ENCODE measurements at places on chromosomes 5 and 9. TPM values are rescaled to one million over a fixed set of nuclear protein-coding genes. Genes with fewer than 3 reads are reported as not detected.

- H3K4me3 ChIP-seq = no peak overlapping the region
- H3K36me3 ChIP-seq = no peaks in the 10 kb centered on the region
- no peak overlapping the region for H3K27ac ChIP-seq
- H3K27me3 ChIP-seq = no peaks in the 10 kb centered on the region
- no peaks in the 10 kb centered on the region for H3K4me1 ChIP-seq
- no peak for DNase-seq
These were observed 802.4 kb upstream of the ACO1 start for GRCh38 chr9:31582071-31582470.

Gene TAF1L
- total RNA-seq = not detected

DNA sequence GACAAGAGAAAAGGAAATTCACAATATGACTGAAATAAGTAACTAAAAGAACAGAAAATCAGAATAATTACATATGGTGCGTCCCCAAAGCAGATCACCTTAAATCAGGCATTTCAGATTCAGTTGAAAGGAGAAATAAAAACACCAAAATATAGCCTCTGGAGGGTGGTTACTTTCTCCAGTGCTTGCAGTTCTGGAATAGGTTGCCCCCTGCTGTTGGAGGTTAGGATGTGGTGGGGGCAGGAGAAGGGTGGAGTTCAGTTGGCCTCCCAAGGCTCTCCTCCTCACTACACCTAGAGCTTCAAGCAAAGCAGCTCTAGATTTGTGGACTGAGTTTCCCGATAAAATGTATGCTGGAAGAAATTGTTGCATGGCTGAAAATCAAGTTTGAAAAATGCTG, 338.2 kb upstream of the TLE4 start:
- peak; percentile 28 for DNase-seq
- H3K4me1 ChIP-seq = no peaks in the 10 kb centered on the region
- no peak overlapping the region for H3K4me3 ChIP-seq

GRCh38 chr9:69993110-69993509, 50.5 kb upstream of the MAMDC2 start:
- H3K36me3 ChIP-seq = no peaks in the 10 kb centered on the region
- H3K27me3 ChIP-seq = no peaks in the 10 kb centered on the region
- DNase-seq = no peak

Gene IFNB1
- not detected for total RNA-seq

DNA sequence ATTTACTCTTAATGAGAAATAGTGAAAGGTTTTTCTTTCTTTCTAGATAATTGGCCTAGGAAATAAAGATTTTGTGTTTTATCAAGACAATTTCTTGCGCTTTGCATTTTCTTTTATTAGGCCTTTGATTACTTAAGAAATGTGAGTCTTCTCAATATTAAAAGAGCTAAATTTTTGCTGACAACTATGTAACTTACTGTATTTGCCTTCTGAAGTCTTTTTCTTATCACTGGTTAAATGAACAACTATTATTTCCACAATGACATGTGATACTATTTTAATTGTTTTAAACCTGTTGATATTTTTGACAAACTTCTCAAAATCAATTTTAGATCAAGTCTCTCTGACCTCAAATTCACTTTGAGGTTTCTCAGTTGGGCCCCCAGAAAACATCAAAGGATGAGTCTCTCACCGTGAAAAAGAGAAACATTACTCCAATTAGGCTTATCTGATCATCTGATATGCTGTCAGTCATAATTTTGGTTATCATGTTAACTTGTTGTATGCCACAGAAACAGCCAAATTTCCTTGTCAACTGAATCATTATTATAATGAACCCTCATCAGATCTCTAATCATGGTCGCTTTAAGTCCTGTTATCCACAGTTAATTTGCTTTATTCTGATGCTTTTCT, 48.8 kb downstream of the RAPGEF1 start:
- no peak for DNase-seq
- H3K4me3 ChIP-seq = no peak overlapping the region
- H3K27ac ChIP-seq = no peak overlapping the region
- peaks cover 55% of the 10 kb centered on the region for H3K4me1 ChIP-seq

DNA sequence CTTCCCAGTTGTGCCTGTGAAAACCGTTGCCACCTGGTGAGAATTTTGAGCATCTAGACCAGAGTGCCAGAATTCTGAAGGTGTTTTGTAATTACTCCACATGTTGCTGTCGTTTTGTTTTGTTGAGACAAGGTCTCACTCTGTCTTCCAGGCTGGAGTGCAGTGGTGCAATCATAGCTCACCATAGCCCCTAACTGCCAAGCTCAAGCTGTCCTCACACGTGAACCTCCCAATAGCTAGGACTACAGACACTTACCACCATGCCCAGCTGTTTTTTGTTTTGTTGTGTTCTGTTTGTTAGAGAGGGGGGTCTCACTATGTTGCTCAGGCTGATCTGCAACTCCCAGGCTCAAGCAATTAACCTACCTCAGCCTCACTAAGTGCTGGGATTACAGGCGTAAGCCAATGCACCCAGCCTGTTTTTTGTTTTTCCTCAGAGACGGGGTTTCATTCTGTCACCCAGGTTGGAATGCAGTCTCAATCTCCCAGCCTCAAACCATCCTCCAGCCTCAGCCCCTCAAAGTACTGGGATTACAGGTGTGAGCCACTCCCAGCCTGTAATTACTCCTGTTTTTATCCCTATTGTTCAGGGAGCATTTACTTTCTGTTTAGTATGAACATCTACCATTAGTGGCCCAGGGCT, 121.1 kb upstream of the DMRT1 start:
- H3K27ac ChIP-seq = no peak overlapping the region
- H3K4me1 ChIP-seq = no peaks in the 10 kb centered on the region
- H3K4me3 ChIP-seq = no peak overlapping the region
- no peaks in the 10 kb centered on the region for H3K27me3 ChIP-seq
- DNase-seq = no peak

- H3K4me3 ChIP-seq = no peak overlapping the region
- H3K36me3 ChIP-seq = no peaks in the 10 kb centered on the region
- H3K27me3 ChIP-seq = peaks cover 20% of the 10 kb centered on the region
- H3K27ac ChIP-seq = peak overlapping the region; percentile 97
- H3K4me1 ChIP-seq = peaks cover 76% of the 10 kb centered on the region
These were observed 44.5 kb downstream of the SPRY4 start for GRCh38 chr5:142280066-142281007.

Gene OGN
- total RNA-seq = not detected

DNA sequence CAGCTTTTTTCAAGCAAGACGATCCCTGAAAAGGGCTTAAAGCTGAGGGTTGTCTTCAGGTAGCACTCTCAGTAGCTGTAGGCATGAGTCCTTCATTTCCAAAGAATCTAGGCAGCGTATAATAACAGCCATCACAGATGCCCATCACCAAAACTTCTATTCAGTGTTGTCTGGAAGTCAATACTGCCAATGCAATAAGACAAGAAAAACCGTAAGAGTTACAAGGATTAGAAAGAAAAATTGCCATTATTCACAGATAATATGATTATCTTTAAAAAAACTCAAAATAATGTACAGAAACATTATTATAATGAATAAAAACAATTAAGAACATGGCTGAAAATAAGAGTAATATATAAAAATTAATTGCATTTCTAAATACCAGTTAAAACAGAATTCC, 208.2 kb upstream of the ADRA1B start:
- no peak overlapping the region for H3K4me3 ChIP-seq
- H3K36me3 ChIP-seq = no peaks in the 10 kb centered on the region
- H3K27ac ChIP-seq = no peak overlapping the region
- H3K27me3 ChIP-seq = peaks cover 1% of the 10 kb centered on the region
- DNase-seq = no peak
- H3K4me1 ChIP-seq = no peaks in the 10 kb centered on the region

DNA sequence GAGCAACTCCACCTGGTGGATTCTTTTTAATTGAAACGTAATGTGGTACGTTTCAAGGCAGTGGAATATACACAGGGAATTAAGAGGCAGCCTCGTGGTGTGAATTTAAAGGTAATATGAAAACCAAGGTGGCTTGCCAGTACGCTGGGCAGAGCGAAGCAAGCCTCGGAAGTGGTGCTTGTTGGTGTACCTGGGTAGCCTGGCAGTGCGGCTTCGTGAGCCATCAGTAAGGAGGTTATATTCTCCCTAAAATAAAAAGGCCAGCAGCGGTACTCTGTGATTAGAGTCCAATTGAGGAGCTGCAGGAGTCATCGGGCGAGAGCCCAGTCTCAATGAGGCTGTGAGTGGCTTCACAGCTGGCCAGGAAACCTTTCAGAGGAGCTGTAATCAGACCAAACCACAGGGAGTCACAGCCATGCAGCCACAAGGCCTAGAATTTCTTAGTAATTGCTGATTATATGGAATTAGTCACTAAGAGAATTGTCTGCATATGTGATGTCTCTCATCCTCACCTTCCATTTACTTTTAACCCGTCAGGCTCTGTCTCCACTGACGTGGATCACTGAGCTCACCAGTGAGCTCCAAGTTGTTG, 57.7 kb downstream of the DCP2 start:
- no peak overlapping the region for H3K4me3 ChIP-seq
- peak overlapping the region; percentile 33 for H3K27ac ChIP-seq
- H3K36me3 ChIP-seq = peaks cover 33% of the 10 kb centered on the region
- peaks cover 17% of the 10 kb centered on the region for H3K4me1 ChIP-seq
- DNase-seq = no peak

Gene SLC6A3
- total RNA-seq = 0.10 TPM

Gene CHMP5
- 88.7 TPM for total RNA-seq

DNA sequence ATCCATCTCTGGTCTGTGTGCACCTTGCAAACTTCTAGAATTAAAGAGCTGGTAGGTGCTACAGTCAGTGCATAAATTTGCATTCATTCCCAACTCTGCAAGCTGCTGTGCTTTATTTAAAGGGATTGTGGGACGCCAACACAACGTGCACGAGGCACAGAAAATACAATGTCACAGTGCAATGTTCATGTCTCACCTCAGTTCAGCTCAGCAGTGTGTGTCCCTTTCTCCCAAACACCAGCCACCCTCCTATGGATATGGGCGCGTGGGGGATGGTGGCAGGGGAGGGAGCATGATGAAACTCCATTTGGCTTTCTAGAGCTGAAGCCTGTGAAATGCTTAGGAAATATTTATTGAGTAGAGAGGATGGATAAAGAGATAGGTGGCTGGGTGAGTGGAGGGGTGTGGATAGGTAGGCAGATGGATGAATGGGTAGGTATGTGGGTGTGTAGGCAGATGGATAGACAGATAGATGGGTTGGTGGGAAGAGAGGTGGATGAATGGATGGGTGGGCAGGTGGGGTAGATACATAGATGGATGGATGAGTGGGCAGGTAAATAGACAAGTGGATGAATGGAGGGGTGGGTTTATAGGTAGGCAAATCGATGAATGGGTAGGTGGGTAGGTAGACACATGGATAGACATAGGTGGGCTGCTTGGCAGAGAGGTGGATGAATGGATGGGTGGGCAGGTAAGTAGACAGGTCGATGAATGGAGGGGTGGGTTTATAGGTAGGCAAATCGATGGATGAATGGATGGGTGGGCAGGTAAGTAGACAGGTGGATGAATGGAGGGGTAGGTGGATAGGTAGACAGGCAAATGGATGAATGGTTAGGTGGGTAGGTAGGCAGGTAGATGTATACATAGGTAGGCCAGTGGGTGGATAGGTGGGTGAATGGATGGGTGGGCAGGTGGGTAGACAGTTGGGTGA, 92.7 kb upstream of the FCN2 start:
- no peaks in the 10 kb centered on the region for H3K36me3 ChIP-seq
- peaks cover 3% of the 10 kb centered on the region for H3K27me3 ChIP-seq
- H3K4me3 ChIP-seq = no peak overlapping the region
- no peak overlapping the region for H3K27ac ChIP-seq

- H3K36me3 ChIP-seq = no peaks in the 10 kb centered on the region
- H3K4me1 ChIP-seq = peaks cover 13% of the 10 kb centered on the region
- H3K4me3 ChIP-seq = peak overlapping the region; percentile 98
- peak overlapping the region; percentile 92 for H3K27ac ChIP-seq
- no peak for DNase-seq
These were observed 714 bp downstream of the SEC24A start for GRCh38 chr5:134649163-134649835.

DNA sequence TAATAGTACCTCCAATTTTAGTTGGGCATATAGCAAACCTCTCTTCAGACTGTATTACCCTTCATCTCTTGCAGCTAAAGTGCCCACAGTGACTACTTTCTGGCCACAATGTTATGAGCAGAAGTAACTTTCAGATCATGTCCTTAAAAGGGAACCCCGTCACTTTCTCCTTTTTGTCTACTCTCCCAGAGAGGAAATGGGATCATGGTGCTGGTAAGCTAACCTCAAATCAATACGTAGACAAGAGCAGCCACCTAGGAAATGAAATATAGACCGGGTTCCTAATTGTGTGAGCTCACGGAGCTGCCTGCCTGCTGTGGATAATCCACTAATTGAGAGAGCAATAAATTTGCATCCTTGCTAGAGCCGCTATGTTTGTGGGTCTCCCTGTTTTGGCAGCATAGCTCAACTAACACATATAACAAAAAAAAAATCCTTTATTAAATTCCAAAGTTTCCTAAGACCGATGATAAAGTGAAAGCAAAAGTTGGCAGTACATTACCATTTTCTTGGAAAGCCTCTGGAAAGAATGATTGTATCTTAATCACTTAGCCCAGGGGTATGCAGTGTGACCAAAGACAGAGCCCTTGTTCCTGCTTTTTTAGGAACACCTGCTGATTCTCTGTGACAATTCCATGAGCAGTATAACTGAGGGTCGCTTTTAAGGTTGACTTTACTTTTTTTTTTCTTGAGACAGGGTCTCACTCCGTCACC, 5.6 kb upstream of the IL7R start:
- H3K27ac ChIP-seq = no peak overlapping the region
- peaks cover 1% of the 10 kb centered on the region for H3K27me3 ChIP-seq
- no peaks in the 10 kb centered on the region for H3K36me3 ChIP-seq
- no peaks in the 10 kb centered on the region for H3K4me1 ChIP-seq

DNA sequence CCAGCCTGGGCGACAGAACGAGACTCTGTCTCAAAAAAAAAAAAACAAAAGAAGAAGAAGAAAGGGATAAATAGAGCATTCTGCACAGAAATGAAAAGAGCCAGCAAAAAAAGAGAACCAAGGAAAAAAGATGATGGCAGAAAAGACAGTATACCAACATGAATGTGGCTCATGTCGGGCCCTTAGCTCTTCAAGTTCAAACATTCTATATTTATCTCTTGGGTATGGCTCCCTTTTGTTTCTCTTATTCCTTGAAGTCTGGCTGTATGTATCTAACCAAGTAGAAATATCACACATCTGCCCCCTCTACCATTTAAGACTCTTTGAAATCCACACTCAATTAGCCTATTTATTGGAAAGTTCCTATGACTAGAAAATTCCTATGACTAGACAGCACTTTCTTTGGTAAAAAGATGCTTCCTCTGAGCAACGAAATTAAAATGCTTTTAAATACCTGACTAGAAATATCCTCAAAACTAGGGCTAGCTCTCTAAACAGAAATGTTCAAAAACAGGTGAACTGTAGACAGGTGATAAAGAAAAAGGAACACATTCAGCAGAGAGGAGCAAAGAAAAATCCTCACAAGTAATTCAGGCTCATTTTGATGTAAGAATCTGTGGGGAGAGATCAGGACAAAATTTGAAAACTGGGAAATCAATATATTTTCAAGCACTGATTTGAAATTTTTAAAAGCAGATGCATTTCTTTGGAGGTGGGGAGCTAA, 2.6 kb downstream of the SELENOP start:
- no peaks in the 10 kb centered on the region for H3K27me3 ChIP-seq
- no peak overlapping the region for H3K4me3 ChIP-seq
- no peak for DNase-seq
- H3K36me3 ChIP-seq = no peaks in the 10 kb centered on the region
- H3K4me1 ChIP-seq = peaks cover 37% of the 10 kb centered on the region

Gene TMEM174
- total RNA-seq = not detected

- H3K27me3 ChIP-seq = no peaks in the 10 kb centered on the region
These were observed 18.2 kb upstream of the TMED7 start for GRCh38 chr5:115644046-115644445.

- peaks cover 5% of the 10 kb centered on the region for H3K4me1 ChIP-seq
- peaks cover 1% of the 10 kb centered on the region for H3K27me3 ChIP-seq
- H3K4me3 ChIP-seq = no peak overlapping the region
- DNase-seq = no peak
These were observed 315.6 kb upstream of the KLF4 start for GRCh38 chr9:107805201-107805600.

- peaks cover 5% of the 10 kb centered on the region for H3K27me3 ChIP-seq
- peaks cover 26% of the 10 kb centered on the region for H3K4me1 ChIP-seq
These were observed 9.3 kb upstream of the AFAP1L1 start for GRCh38 chr5:149262315-149262714.
